Upper lobe of left lung (tissue), 6 donors: ENCODE measurements at places on chromosomes 13 and 19. TPM values are rescaled to one million over a fixed set of nuclear protein-coding genes. Genes with fewer than 3 reads are reported as not detected.

DNA sequence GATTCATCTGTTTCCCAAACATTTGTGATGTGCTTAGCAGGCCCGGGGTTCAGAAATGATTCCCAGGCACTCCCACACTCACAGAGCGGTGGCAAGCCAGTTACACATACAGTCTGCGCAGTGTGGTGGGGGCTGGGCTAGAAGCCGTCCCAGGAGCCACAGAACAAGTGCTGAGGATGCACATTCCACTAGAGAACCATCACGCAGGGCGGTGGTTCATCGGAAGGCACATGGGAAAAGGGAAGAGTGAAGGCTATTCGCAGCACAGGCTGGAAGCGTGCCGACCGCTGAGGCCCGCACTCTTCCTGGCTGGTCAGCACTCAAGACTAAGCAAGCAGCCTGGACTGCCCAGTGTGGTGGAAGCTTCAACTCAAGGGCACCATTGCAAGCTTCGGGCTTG, 126.3 kb upstream of the SLC7A1 start:
- no peak overlapping the region for H3K4me3 ChIP-seq
- no peak overlapping the region for H3K27ac ChIP-seq
- H3K36me3 ChIP-seq = no peaks in the 10 kb centered on the region
- DNase-seq = no peak

GRCh38 chr13:43134868-43135267, 111.5 kb downstream of the DNAJC15 start:
- H3K27me3 ChIP-seq = no peaks in the 10 kb centered on the region
- no peaks in the 10 kb centered on the region for H3K4me1 ChIP-seq
- H3K4me3 ChIP-seq = no peak overlapping the region

SULT2A1 gene
- 0.31 TPM for total RNA-seq

- DNase-seq = no peak
- no peak overlapping the region for H3K27ac ChIP-seq
- no peaks in the 10 kb centered on the region for H3K27me3 ChIP-seq
- no peak overlapping the region for H3K4me3 ChIP-seq
- no peaks in the 10 kb centered on the region for H3K36me3 ChIP-seq
Measured at GRCh38 chr13:109314101-109314500, 472.3 kb downstream of the IRS2 start.

PLPPR3 gene
- total RNA-seq = 0.63 TPM

DNA sequence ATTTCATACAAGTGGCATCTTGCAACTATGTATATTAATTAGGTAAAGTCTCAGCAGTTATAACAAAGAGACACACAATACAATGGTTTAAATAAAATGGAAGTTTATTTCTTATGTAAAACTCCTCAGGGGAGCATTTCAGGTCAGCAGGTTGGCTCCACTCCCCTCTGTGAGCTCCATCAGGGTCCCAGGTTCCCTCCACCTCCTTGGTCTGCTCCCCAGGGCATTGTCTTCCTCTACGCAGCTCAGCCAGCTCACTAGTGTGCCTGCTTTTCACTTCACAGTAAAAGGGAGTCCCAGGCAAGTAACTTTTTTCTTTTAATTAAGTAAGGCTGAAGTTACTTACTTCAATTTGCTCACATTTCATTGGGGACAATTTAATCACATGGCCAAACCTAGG, 135.3 kb upstream of the FNDC3A start:
- H3K27ac ChIP-seq = no peak overlapping the region
- no peaks in the 10 kb centered on the region for H3K36me3 ChIP-seq
- H3K4me1 ChIP-seq = peaks cover 8% of the 10 kb centered on the region
- no peak for DNase-seq
- no peaks in the 10 kb centered on the region for H3K27me3 ChIP-seq

IGSF23 gene
- not detected for total RNA-seq

DNA sequence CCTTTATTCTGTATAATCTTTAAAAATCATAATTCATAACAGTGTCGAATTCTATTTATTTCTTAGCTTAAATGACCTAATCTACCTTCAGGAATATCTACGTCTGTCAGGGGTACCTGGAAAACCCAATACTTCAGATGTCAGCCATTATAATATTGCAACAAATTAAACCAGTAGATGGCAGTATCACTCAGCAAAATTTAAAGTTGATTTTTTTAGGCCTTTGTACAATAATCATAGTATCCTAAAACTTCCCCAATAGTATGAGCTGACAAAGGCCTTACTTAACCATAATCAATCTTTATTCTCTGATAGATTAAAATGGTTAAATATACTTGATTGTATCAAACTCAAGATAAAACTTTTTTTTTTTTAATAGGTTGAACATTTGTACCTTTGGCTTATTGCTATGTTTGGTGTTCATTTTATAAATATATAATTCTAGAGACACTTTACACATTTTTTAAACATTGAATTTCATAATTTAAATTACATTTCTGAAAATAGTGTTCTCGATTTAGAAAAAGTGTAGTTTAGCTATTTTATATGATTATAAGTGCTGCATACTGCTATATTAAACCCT, 830.2 kb upstream of the SPRY2 start:
- H3K27me3 ChIP-seq = no peaks in the 10 kb centered on the region
- H3K4me1 ChIP-seq = no peaks in the 10 kb centered on the region
- no peaks in the 10 kb centered on the region for H3K36me3 ChIP-seq
- H3K27ac ChIP-seq = no peak overlapping the region
- H3K4me3 ChIP-seq = no peak overlapping the region
- DNase-seq = no peak

GRCh38 chr13:50631041-50631440, 212.5 kb downstream of the DLEU7 start:
- DNase-seq = no peak
- H3K4me3 ChIP-seq = no peak overlapping the region
- no peaks in the 10 kb centered on the region for H3K36me3 ChIP-seq
- peaks cover 3% of the 10 kb centered on the region for H3K4me1 ChIP-seq
- no peaks in the 10 kb centered on the region for H3K27me3 ChIP-seq

- H3K4me1 ChIP-seq = no peaks in the 10 kb centered on the region
- no peaks in the 10 kb centered on the region for H3K27me3 ChIP-seq
- no peak overlapping the region for H3K4me3 ChIP-seq
- no peak for DNase-seq
- peaks cover 91% of the 10 kb centered on the region for H3K36me3 ChIP-seq
Measured at GRCh38 chr19:2223959-2224358, 12.2 kb downstream of the PLEKHJ1 start.

LRRC25 gene
- total RNA-seq = 4.0 TPM

CYP4F2 gene
- not detected for total RNA-seq

MBD3L3 gene
- not detected for total RNA-seq

GRCh38 chr19:13954185-13954584, 1.9 kb downstream of the DCAF15 start:
- H3K27ac ChIP-seq = no peak overlapping the region
- DNase-seq = no peak
- peaks cover 49% of the 10 kb centered on the region for H3K36me3 ChIP-seq
- no peaks in the 10 kb centered on the region for H3K27me3 ChIP-seq
- no peak overlapping the region for H3K4me3 ChIP-seq

APOC4 gene
- not detected for total RNA-seq

GRCh38 chr13:52686376-52686775, 33.7 kb downstream of the SUGT1 start:
- H3K27ac ChIP-seq = no peak overlapping the region
- no peaks in the 10 kb centered on the region for H3K4me1 ChIP-seq
- no peak overlapping the region for H3K4me3 ChIP-seq
- no peak for DNase-seq
- H3K36me3 ChIP-seq = peaks cover 4% of the 10 kb centered on the region

GRCh38 chr13:20353973-20354372, 121.9 kb upstream of the GJB6 start:
- no peak overlapping the region for H3K4me3 ChIP-seq
- no peaks in the 10 kb centered on the region for H3K4me1 ChIP-seq
- H3K27ac ChIP-seq = no peak overlapping the region
- H3K27me3 ChIP-seq = no peaks in the 10 kb centered on the region
- no peak for DNase-seq
- H3K36me3 ChIP-seq = no peaks in the 10 kb centered on the region

DNA sequence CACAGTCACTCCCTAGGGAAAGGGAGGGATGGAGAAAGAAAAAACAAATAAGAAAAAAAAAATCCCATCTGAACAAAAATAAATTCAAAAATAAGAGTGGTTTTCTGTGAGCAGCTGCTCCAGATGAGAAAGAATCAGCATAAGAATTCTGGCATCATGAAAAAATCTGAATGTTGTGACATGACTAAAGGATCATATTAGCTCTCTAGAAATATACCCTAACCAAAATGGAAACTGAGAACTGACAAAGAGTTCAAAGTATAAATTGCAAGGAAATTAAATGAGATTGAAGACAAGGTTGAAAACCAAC, 579.0 kb downstream of the UQCRFS1 start:
- no peaks in the 10 kb centered on the region for H3K27me3 ChIP-seq
- no peak overlapping the region for H3K27ac ChIP-seq
- H3K36me3 ChIP-seq = no peaks in the 10 kb centered on the region
- H3K4me3 ChIP-seq = no peak overlapping the region

VSTM2B gene
- total RNA-seq = not detected

- H3K36me3 ChIP-seq = no peaks in the 10 kb centered on the region
- H3K4me1 ChIP-seq = peaks cover 28% of the 10 kb centered on the region
- no peaks in the 10 kb centered on the region for H3K27me3 ChIP-seq
- peak overlapping the region; percentile 66 for H3K27ac ChIP-seq
- no peak for DNase-seq
Measured at GRCh38 chr19:2064395-2064787, 13.3 kb upstream of the MKNK2 start.

DNA sequence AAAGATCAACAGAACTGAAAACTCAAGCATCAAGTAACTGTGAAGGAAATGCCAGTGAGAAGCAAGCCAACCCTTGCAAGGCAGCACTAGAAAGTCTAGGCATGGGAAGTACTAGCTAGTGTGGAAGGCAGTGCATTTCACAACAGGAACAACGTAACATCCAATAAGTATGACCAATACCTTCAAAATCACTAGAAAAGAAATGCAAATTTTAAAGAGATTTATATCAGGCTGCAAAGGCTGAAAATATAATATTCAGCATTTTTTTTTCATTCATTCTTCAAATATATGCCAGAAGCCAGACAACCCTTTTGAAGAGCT, 121.9 kb downstream of the DLEU7 start:
- H3K27me3 ChIP-seq = no peaks in the 10 kb centered on the region
- no peak for DNase-seq
- no peaks in the 10 kb centered on the region for H3K4me1 ChIP-seq
- no peak overlapping the region for H3K4me3 ChIP-seq
- no peaks in the 10 kb centered on the region for H3K36me3 ChIP-seq

GRCh38 chr13:27171244-27171826, at the start of gene USP12:
USP12 (minus strand) TSS chr13:27171811; CDS start chr13:27171639, 172 bp downstream.
- H3K4me3 ChIP-seq = peak within 1 kb of the TSS; percentile 90
- no peak for DNase-seq
- no peaks in the 10 kb centered on the region for H3K27me3 ChIP-seq
- H3K27ac ChIP-seq = peak within 1 kb of the TSS; percentile 99

- H3K4me1 ChIP-seq = peaks cover 14% of the 10 kb centered on the region
- no peaks in the 10 kb centered on the region for H3K27me3 ChIP-seq
- no peak overlapping the region for H3K4me3 ChIP-seq
- peak overlapping the region; percentile 72 for H3K27ac ChIP-seq
- peaks cover 69% of the 10 kb centered on the region for H3K36me3 ChIP-seq
- DNase-seq = no peak
Measured at GRCh38 chr13:45527699-45528462, 63.1 kb downstream of the COG3 start.

ZIC5 gene
- not detected for total RNA-seq

GRCh38 chr19:1248139-1248785, at the start of gene MIDN:
MIDN (plus strand) TSS chr19:1248583; CDS start chr19:1250297, 1,714 bp downstream.
- H3K36me3 ChIP-seq = no peaks in the 10 kb centered on the region
- H3K27ac ChIP-seq = peak within 1 kb of the TSS; percentile 99
- H3K4me1 ChIP-seq = peaks cover 46% of the 10 kb centered on the region
- H3K27me3 ChIP-seq = no peaks in the 10 kb centered on the region
